ENCODE measurements at places on chromosomes 3 and 15.

DNA sequence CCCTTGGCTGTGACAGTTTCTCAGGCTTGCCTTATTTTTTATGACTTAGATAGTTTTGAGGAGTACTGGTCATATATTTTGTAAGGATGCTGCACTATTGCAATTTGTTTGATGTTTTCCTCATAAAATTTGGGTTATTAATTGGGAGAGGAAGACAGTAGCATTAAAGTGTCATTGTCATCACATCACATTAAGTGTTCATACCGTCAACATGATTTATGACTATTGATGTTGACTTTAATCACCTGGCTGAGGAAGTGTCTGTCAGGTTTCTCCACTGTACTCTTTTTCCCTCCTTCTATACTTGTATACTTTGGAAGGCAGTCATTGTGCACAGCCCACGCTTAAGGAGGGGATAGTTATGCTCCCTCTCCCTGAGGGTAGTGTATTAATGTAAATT lies 26.9 kb downstream of the TRIM69 start:
- no peaks in the 10 kb centered on the region for H3K36me3 ChIP-seq
- H3K27me3 ChIP-seq: no peaks in the 10 kb centered on the region
- no peak for DNase-seq

- H3K4me1 ChIP-seq: peaks cover 2% of the 10 kb centered on the region
- no peak for DNase-seq
- peaks cover 6% of the 10 kb centered on the region for H3K27me3 ChIP-seq
- H3K36me3 ChIP-seq: no peaks in the 10 kb centered on the region
Observed at GRCh38 chr3:193894121-193894863, 241.7 kb upstream of the HES1 start.

- H3K36me3 ChIP-seq: no peaks in the 10 kb centered on the region
- no peak overlapping the region for H3K27ac ChIP-seq
- H3K4me3 ChIP-seq: no peak overlapping the region
- H3K27me3 ChIP-seq: no peaks in the 10 kb centered on the region
- no peak for DNase-seq
Observed at GRCh38 chr15:48596841-48597240, 48.7 kb downstream of the FBN1 start.

DNA sequence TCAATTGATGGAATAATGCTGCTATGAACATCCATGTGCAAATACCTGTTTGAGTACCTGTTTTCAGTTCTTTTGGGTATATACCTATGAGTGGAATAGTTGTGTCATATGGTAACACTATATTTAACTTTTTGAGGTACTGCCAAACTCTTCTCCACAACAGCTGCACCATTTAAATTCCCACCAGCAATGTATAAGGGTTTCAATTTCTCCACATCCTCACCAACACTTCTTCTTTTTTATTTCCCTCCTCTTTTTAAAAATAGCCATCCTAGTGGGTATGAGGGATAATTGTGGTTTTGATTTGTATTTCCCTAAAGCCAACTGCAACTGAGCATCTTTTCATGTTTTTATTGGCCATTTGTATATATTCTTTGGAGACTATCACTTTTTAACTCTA lies 31.3 kb upstream of the ARHGEF3 start:
- no peaks in the 10 kb centered on the region for H3K36me3 ChIP-seq
- H3K27me3 ChIP-seq: no peaks in the 10 kb centered on the region
- no peak overlapping the region for H3K27ac ChIP-seq
- no peak for DNase-seq
- H3K4me3 ChIP-seq: no peak overlapping the region

DNA sequence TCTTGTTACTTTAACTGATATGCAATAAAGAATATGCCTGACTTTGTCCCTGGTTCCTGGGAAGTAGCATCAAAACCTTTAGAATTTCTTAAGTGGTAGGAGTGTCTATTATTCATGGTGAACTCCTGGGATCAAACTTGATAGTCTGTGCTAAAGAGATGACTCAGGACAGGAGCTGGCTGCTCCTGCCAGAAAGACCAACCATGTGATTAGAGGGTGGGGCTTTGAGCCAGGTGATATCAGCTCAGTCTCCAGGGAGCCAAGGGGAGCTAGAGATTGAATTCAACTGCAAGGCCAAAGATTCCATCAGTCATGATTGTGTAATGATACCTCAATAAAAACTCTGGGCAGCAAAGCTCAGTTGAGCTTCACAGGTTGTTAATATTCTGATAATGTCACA lies 20.6 kb upstream of the TMC3 start:
- H3K4me3 ChIP-seq: no peak overlapping the region
- no peak for DNase-seq
- no peaks in the 10 kb centered on the region for H3K36me3 ChIP-seq
- no peaks in the 10 kb centered on the region for H3K27me3 ChIP-seq
- no peak overlapping the region for H3K27ac ChIP-seq

- no peak for DNase-seq
- H3K36me3 ChIP-seq: no peaks in the 10 kb centered on the region
- no peaks in the 10 kb centered on the region for H3K4me1 ChIP-seq
- no peak overlapping the region for H3K27ac ChIP-seq
- no peak overlapping the region for H3K4me3 ChIP-seq
Observed at GRCh38 chr3:72579191-72579580, 269.1 kb downstream of the SHQ1 start.

DNA sequence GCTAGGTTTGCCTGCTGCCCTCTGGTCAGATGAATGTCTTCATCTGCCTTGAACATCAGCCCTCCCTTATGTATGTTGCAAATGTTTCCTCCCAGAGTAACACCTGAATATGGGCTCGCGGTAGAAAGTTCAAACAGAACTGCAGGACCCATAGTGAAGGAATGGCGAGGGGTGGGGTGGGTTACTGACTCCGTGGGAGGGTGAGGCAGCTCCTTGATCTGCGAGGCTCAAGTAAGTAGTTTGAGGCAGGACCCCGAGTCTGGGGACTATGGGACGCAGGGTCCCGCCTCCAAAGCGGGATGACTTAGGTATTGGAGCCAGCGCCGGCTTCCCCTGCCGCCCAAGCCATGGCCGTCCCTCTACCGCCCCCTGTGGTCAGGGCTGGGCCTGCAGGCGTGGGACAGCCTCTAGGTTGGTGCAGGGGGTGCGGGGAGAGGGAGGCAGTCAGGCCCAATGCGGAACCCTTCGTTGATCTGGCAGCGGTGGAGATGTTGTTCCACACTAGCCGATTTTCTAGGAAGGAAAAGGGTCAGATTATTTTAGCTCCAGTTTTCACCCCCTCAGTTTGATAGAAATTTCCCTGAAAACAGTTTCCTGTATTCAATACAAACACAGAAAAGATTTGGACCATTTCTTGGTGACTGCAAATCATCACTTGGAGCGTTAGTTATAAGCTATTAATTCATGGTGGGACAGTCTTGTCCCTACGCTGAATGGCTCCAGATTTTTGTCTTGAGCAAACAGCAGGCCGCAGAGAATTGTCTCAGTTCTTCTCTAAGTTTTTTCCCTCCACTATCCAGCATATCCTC lies 72.3 kb downstream of the CORO2B start:
- H3K4me3 ChIP-seq: no peak overlapping the region
- H3K36me3 ChIP-seq: no peaks in the 10 kb centered on the region
- H3K27ac ChIP-seq: no peak overlapping the region
- no peaks in the 10 kb centered on the region for H3K27me3 ChIP-seq
- no peaks in the 10 kb centered on the region for H3K4me1 ChIP-seq
